NCI-H524 (cell line): ENCODE measurements at places on chromosomes 1 and 21.
A peak's percentile ranks its signal among the peaks of the same experiment; 100 is the strongest.

GRCh38 chr21:21385404-21385803 lies 387.2 kb downstream of the NCAM2 start:
- no peak for DNase-seq

GRCh38 chr21:46151989-46152926 lies 3.1 kb downstream of the FTCD start:
- DNase-seq = no peak

GRCh38 chr1:1437904-1438376 lies 2.5 kb downstream of the VWA1 start:
- DNase-seq = no peak

- DNase-seq = no peak
Measured at GRCh38 chr1:174039027-174039426, 16.9 kb upstream of the RC3H1 start.

- peak; percentile 14 for DNase-seq
Measured at GRCh38 chr1:10915594-10915993, 96.9 kb upstream of the TARDBP start.

DNA sequence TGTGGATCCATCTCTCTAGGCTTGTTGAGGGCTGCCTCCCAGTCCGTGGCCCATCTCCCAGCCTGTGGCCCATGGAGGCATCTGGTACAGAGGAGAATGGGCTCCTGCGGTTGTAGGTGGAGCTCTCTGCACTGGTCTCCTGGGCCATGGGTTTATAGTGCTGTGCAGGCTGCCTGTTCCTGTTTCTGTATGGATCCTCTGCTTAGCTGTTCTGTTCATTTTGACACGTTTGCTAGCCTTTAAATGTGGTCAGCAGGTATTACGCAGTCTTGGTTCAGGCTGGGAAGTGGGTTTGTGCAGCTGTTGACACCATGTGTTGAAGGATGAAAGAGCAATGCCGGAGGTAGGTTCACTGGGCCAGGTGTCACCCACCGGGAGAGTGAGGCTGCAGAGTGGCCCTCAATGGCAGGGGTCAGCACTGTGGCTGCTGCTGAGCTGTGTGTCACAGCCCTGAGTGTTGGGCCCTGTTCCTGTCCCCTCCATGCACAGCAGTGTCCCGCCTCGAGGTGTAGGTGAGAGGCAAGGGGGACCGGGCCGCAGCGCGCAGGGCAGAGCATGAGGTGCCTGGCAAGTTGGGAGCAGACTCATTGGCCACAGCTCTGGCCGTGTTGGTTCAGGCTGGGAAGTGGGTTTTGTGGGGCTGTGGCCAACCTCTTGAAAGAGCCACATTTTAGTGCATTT lies 39.0 kb downstream of the SNAP47 start:
- no peak for DNase-seq

- DNase-seq = no peak
Measured at GRCh38 chr1:32926562-32926961, 25.4 kb upstream of the TMEM54 start.

- DNase-seq = no peak
Measured at GRCh38 chr1:232597721-232598120, 32.2 kb downstream of the SIPA1L2 start.

DNA sequence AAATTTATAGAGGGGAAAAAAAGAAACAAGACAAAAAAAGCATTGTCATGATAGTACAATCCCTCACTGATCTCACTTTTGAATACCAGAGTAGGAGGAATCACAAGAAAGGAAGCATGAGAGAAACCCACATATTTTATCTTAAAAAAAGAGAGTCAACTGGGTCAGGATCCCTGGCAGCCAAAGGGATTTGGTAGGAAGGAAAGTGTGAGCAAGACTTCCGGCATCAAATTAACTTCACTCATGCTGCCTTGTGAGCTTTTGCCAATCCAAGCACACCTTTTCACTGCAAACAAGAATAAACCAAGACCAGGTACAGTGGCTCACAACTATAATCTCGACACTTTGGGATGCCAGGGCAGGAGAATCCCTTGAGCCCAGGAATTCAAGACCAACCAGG lies 53.1 kb downstream of the SLC9C2 start:
- DNase-seq = no peak

DNA sequence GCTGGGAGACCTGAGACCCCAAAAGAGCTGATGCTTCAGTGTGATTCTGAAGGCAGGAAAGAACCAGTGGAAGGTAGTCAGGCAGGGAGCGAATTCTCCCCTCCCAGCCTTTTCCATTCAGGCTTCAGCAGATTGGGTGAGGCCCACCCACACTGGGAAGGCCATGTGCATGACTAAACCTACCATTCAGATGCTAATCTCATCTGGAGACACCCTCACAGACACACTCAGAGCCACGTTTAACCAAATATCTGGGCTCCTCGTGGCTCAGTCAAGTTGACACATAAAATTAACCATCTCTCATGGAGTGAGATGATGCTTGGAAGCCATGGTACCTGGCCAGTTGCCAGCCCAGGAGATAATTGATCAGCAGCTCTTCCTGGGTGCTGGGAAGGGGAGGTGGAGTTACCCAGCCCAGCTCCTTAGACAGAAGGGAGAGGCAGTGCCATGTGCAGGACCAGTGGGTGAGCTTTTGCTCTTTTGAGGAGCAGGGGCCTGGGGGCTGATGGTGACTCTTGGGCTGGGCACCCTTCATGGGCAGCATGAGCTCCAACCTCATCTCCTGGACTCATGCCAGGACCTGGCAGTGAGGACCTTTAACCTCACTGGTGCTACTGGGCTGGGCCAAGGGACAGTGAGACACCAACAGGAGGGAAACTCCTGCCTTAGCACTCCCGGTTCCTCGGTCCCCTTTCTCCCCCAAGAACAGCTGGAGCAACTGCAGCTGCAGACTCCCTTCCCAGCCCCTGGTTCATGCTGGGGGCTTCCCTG lies 89.0 kb upstream of the ACTL8 start:
- no peak for DNase-seq
